ENCODE measurements at places on chromosomes 3 and 15.

- no peak for DNase-seq
Measured at GRCh38 chr15:89870006-89870405, 23.8 kb downstream of the AP3S2 start.

DNA sequence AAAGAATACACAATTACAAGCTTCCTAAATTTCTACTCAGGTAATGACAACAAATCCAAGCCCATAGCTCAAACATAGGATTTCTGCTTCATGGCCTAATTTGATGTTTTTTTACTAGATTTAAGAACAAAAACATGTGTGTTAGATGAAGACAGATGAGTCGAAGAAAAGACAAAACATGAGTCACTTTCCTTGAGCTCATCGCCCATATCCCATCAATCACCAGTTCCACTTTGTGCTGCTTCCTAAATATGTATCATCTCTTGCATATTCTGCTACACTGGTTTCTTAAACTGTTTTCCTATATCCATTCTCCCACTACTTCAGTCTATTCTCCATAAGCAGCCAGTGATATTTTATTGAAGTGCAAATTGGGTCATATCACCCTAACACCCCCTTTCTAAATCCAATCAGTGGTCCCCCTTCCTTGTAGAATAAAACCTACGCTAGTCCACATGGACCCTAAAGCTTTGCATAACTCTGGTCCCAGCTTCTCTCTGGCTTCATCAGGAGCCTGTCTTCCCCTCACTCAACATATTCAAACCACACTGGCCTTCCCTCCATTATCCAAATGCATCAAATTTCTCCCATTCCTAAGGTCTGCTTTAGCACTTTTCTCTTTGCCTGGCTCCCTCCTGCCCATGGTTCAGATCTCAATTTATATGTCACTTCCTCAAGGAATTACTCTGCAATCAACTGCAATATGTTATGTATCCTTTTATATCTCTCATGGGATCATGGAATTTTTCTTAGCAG, 1033.9 kb downstream of the FHIT start:
- no peak for DNase-seq

DNA sequence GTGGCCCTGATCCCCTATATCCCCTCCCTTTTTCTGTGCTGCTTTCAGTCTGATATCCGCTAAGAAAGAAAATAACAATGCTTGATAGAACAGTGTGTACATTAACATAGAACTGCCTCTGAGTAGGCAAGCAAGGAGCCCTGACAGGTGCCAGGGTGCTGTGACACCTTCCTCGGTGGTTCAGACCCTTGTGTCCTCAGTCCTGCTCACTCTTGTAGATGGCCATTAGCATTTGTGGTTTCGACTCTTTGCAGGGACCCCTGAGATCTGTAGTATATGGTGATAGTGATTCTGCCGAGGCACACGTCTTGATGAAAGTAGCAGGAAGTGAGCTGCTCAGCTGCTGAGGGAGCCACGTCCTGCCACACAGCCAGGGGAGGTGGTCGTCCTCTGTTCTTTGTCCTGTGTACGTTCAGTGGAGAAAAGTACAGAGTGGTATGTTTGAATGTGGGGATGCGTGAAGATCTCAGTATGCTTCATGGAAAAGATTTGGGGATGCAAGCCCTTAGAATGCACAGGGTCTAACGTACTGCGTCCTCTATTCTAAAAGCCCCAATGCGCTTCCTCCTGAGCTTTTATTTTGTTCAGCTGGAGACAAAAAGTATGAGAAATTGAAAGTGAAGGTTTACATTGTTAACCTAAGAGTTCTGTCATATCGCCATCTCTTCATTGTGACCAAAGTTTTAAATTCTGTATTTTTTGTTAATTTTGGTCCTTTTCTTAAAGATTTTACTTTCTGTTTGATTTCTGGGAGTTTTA, 35.4 kb downstream of the PXYLP1 start:
- DNase-seq, result no peak

- no peak for DNase-seq
Measured at GRCh38 chr15:52709187-52709981, 30.2 kb upstream of the ATOSA start.

DNA sequence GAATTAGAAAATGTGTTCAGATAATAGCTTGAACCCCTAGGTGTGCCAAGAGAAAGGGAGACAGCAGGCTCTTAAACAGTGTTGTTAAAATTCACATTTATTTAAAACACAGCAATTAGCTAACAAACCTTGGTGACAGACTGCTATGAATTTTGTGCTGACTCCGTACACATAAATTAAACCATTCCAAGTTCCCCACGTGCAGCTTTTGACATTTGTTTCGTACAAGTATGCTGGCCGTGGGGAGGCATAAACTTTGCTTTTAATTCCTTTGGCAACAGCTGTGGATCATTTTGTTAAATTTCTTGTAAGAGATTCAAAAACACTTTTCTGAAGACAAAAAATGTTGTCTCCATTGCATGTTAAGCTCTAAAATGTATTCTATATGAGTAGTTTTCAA, 465.3 kb downstream of the FGF12 start:
- no peak for DNase-seq

- no peak for DNase-seq
Measured at GRCh38 chr3:79844176-79844575, 76.4 kb upstream of the ROBO1 start.

- DNase-seq, result no peak
Measured at GRCh38 chr3:84194029-84194428, 764.8 kb upstream of the CADM2 start.

- DNase-seq, result peak; percentile 91
Measured at GRCh38 chr3:177827511-177828207, 630.4 kb upstream of the TBL1XR1 start.

DNA sequence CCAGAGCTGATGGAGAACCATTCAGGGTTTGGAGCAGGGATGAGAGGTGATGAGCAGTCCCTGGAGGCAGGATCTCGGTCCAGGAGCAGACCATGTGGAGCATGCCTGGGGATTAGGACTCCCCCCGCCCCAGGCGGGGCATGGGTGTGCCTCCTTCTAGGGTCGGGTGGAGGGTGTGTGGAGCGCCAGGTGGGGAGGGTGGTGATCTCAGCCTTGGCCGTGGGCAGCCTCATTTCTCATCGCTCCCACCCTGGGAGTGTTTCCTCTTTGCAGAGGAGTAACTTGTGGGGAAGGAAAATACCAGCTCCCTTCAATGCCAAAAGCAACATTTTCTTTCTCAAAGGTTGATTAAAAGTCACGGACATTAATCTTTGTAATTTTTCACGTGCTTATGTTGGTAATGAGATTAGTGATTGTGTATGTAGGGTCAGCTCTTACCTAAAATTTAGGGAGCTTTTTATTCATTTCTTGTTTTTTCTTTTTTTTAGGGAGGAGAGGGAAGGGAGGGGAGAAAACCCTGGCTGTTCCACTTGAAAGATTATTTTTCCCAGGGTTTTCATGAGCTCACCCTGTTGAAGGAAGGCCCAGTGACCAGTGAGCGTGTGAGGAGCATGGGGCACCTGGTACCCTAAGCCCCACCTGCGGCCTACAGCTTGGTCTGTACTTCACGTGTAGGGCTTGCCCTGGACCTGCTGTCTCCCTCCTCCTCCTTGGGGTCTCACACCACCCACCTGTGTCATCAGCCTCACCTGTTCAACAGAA, 11.0 kb downstream of the FBLN2 start:
- no peak for DNase-seq

- no peak for DNase-seq
Measured at GRCh38 chr3:139357899-139358298, 14.1 kb downstream of the MRPS22 start.

GRCh38 chr3:46462511-46462910, 2.2 kb downstream of the LTF start:
- no peak for DNase-seq

DNA sequence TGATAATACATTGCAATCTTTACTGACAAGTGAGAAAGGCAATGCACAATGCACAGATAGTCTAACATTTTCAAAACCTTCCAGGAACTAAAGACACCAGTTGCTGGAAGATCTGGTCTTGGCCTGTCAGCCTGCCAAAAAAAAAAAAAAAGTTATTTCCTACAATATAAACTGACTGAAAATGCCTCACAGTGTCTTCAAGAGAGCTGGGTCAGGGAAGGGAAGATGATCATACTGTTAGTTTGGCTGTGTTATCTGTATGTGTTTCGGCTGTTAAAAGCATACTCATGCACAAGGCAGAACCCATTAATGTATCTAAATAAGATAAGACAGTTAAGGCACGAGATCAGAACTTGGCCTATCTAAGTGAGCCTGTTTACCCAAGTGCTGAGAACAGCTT, 673.4 kb downstream of the MECOM start:
- no peak for DNase-seq

DNA sequence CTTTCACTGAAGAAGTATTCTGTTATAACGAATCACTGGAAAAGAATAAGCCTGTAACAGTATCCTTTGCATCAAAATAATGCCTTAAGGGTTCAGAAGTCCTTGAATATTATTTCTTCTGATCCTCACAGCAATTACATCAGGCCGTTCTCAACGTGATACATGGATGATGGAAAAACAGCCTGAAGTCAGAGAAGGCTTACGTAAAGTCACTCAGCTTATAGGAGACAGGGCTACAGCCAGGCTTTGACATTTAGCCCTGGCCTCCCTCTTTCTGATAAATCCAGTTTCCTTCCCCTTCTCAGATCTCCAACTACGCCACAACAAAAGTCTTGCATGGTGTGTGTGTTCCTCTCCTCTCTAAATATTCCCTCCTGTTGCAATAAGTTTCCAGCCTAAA, 131.9 kb downstream of the ANO10 start:
- DNase-seq, result no peak

- no peak for DNase-seq
Measured at GRCh38 chr3:102661707-102662497, 227.1 kb downstream of the ZPLD1 start.

DNA sequence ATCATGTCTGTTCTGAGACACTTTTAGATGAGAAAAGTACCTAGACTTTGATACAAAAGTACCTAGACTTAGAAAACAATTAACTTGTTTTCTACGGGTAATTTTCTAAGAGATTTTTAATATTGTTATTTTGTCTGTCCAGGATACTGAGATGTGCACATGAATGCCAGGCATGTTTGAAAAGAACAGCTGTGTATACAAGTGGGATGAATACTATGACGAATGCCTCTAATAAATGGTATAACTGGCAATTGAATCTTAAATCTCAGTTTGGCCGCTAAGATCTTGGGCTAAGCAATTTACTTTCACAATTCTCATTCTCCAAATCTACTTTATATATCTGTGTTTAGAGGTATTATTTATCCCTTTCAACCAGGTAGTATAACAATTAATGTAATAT, 207.4 kb downstream of the CBLB start:
- DNase-seq, result no peak

GRCh38 chr3:16647668-16648067, 42.4 kb upstream of the DAZL start:
- DNase-seq, result no peak

GRCh38 chr3:30680789-30681648, 74.6 kb downstream of the TGFBR2 start:
- DNase-seq, result peak; percentile 40

DNA sequence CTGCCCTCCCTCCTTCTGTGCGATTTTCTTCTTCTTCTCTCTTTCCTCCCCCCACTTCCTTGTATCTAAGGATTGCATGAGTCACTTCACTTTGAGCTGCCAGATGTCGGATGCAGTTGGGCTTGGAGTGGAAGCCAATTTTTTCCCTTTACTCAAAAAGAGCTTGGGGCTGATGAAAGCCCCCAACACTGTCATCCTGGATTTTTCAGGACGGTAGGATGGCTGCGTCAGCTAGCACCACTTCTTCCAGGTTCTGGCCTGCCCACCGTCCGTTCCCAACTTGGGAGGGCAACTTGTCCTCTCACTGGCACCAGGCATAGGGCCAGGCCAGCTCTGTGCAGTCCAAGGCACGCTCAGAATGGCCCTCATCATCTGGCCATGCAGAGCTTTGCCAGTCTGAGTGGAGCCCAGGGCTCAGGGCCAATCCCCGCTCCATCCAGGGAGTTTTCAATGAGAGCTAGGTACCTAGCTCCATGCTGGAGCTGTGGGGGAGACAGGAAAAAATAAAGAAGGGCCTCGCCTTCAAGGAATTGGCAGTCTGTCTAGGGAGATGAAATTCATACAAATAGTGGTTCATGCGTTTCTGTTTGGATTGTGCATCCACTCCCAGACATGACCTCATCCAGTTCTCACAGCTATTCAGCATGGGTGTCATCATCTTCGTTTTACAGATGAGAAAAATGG, 47.7 kb upstream of the INSYN1 start:
- peak; percentile 79 for DNase-seq

- no peak for DNase-seq
Measured at GRCh38 chr3:59082106-59082505, 32.3 kb upstream of the CFAP20DC start.

GRCh38 chr3:136891934-136892855, 30.2 kb downstream of the NCK1 start:
- no peak for DNase-seq

- DNase-seq, result no peak
Measured at GRCh38 chr3:134110963-134111362, 81.2 kb upstream of the SLCO2A1 start.

GRCh38 chr3:152193673-152194267, 75.0 kb upstream of the MBNL1 start:
- no peak for DNase-seq

GRCh38 chr15:56040081-56041035, 46.9 kb upstream of the NEDD4 start:
- peak; percentile 96 for DNase-seq

DNA sequence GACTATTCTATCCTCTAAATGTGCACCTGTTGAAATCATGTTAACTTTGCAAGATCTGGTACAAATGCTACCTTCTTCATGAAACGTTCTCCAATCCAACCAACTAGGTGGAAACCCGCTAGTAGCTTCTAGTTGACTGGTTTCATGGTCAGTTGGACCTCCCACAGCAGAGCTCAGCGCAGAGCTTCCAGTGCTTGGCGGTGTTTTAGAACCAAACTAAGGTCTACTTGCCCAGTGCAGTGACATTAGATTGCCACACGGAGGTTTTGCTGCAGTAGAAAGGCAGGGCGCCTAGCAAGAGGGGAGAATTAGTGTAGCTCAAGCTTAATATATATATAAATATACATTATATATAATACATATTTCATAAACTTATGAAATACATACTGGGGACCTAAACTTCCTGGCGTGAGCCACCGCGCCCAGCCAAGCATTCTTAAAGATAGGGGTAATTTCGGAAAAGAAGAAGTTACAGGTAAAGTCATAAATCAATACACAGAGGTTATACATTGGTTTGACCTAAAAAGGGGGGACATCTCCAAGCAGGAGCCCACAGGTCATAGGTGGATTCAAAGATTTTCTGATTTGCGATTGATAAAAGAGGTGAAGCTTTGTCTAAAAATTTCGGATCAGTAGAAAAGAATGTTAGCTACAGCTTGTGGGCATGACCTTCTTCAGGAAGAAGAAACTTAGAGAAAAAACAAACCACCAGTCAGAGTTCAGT, 2.1 kb upstream of the OXSR1 start:
- no peak for DNase-seq

GRCh38 chr3:11206316-11206715, 52.0 kb downstream of the HRH1 start:
- DNase-seq, result no peak

DNA sequence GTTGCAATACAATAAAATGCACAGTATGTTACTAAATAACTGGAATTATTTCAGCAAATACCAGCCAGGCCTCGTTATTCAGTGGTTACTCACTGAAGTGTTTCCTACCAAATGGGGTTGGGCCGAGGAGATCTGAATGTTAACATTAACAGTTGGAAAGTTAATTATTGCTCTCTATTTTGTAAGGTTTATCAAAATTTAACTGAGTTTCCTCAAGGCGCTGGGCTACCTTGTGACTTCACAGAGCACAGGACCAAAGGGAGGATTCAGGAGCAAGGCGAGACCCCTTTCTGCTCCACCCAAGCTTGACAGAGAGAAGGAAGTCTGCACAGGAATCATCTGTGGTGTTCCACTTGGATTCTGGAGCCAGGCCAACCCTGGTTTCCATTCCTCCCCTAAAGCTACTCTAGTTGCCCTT, 21.6 kb downstream of the ADAMTS9 start:
- DNase-seq, result no peak

- DNase-seq, result no peak
Measured at GRCh38 chr3:72386327-72387000, 461.8 kb downstream of the SHQ1 start.

Measured in EL (cell line).